ENCODE measurements at places on chromosomes 3 and 15.

DNA sequence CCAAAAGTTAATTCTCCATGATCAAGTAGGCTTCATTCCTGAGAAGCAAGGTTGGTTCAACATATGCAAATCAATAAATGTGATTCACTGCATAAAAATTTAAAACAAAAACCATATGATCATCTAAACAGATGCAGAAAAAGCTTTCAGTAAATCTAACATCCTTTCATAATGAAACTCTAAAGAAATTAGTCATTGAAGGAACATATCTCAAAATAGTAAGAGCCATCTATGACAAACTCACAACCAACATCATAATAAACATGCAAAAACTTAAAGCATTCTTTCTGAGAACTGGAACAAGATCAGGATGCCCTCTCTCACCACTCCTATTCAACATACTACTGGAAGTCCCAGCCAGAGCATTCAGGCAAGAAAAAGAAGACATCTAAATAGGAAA is 254.1 kb downstream of the AGBL1 start:
- no peak for DNase-seq

DNA sequence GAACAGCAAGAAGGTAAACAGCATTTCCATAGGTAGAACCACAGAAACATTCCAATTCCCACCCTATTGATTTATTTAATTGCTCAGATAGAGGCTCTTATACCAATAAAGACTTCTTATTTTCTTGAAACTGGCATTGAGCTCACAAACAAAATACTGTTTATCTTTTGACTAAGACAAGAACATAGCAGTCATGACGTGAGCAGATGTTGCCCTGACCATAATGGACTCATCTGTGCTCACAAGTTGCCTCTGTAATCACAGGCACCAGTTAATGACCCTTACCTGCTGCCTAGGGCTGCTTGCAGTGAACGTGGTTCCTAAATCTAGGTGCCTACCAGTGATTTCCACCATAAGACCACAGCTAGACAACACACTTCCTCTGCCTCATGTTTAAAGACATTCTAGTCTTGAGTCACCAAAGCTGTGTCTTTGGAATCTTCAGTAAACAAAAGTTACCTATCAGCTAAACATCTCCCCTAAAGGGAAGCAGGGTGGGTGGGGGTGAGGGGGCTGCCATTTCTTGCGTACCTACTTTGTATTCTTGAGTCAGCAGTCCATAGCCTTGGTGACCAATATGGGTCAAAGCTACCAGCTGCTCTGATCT is 2.1 kb downstream of the FYCO1 start:
- no peak for DNase-seq

DNA sequence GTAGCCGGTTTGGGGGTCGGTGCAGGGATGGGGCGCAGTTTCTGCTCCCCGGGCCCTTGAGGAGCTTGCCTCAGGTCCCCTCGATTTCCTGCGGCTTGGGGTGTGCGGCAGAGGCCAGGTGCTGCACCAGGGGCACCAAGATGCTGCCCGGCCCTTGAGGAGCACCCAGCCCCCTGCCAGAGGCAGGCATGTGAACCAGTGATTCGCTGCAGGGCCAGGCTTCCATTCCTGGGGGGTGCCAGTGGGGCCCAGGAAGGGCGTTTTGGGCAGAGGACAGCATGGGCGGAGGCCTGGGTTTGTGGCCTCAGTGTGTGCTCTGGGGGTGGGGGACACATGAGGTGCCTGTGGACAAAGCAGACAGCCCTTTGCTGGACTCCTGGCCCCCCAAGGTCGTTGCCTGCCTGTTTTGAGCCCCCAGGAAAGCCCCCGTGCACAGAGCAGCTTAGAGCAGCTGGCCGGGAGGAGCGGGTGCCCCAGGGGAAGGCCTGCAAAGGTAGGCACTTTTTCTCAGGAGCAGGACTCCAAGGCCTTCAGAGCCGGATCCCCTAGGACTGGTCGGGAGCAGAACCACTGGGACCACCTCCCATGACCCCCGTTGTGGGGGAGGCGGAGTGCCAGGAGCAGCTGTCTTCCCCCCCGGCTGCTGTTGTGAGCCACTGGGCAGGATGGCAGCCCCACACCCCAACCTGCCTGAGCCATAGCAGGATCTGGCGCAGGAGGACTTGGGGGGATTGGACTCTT is 1.6 kb downstream of the PLXNA1 start:
- DNase-seq, result no peak

DNA sequence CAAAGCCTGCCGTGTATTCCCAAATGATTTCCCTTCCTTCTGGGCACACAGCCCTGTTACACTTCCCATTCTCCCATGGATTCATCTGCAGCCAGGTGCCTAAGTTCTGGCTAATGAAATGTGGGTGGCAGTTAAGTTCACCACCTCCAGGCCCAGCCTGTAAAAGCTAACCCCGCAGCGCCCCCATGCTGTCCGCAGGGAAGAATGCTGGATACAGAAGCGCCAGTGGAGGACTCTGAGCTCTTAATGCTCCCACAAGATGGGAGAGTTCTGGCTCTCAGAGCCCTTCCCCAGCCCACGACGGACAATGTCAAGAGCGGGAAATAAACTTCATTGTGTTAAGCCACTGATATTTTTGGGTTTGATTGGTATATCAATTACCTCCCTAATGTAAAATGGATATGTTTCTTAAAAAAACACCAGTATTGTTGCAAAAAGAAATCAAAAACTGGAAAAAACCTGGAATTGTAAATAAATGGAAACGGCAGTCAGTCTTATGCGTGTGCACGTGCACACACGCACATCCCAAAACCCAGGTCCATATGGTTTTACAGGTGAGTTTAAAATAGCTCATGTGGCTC is 37.7 kb upstream of the FGD5 start:
- peak; percentile 44 for DNase-seq

DNA sequence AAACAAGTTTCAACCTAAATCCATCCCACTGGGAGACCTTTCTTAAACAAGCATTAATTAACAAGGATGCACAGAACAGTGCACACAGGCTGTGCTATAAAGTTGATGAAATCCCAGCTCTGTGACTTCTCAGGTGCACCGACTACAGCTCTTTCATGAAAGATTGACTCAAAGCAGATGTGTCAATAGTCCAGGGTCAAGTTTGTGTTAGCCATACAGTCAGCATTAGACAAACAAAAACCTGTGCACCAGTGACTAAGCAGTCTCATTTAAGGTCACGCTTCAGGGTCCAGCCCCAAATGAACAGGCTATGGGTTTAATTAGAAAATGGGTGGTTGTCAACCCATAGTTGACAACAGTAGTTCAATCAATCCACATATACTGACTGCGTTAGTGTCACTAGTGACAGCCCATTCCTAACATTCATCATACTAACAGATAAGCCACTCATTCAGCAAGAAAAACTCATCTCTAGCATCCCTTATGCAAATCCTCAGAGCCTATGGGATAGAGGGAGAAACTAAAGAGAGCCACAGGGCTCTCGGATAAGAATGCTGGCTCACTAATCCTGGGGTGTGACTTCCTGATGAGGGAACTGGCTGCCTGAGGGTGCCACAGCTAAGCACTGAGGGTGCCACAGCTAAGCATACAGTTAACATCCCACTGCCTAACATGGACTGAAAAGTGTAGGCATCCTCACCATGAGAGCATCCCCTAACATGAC is 84.1 kb downstream of the WNT5A start:
- DNase-seq, result no peak

- DNase-seq, result no peak
Observed at GRCh38 chr15:40182358-40183029, 21.6 kb downstream of the BUB1B start.

DNA sequence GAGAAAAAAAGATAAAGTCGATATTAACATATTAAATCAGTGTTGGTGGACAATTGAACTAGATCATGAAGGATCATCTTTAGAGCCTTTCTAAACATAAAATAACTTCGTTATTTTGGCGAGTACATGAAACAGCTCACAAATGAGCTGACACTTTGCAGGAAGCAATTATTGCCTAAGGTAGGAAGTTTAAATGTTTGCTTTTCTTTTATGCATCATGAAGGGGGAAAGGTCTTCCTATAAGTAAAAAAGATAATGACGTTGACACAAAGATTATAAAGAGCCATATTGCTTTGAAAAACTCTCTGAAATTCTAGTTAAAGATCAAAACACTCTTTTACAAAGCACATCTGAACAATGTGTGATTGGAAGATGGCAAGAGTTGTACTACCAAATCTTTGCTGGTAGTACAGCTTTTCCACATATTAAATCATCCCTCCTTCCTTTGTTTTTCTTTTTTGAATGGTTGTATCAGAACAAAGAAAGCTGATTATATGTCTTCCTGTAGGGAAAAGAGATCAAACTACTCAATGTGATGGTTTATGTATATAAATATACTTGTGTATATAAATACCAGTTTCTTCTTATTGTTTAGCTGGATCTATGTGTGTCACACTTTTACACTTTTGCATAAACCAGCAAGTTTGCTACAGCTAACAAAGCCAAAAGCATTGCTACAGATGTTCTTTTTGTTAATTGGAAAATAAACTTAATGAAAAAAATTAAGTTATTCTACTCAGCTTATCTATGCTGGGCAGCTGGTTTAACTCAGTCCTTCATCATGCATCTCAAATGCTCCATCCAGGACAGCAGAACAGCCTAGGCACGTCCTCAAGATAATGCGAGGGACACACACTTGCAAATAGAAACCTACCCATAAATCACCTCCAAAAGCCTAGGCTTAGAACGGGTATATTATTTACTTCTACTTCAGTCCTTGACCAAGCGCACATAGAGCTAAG is 850.8 kb upstream of the ROBO1 start:
- DNase-seq, result no peak

- DNase-seq, result no peak
Observed at GRCh38 chr15:74170875-74171578, 2.5 kb upstream of the ISLR start.

DNA sequence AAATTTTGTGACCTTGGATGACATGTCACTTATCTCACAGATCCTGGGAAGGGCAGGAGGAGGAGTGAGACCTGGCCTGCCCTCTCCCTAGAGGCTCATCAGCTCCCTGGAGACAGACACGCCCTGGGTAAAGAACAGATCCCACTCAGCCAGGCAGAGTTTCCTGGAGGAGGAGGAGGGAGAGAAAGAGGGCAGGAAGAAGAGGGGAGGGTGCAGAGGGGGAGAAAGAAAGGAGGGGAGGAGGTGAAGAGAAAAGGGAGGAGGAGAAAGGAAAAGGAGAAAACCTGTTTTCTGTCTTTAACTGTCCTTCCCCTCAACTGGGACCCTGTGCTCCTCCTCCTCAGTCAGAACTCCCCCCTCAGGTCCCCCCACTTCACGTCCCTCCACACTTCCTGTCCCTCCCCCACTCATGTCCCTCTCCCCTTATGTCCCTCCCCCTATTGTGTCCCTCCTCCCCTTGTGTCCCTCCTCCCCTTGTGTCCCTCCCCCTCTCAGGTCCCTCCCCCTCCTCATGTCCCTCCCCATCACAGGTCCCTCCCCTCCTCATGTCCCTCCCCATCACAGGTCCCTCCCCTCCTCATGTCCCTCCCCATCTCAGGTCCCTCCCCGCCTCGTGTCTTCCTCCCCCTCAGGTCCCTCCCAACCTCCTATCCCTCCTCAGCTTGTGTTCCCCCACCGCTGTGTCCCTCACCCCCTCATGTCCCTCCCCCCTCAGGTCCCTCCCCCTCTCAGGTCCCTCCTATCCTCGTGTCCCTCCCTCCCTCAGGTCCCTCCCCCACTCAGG is 52.3 kb upstream of the CGNL1 start:
- peak; percentile 67 for DNase-seq

- DNase-seq, result no peak
Observed at GRCh38 chr3:23735535-23736326, 70.0 kb upstream of the UBE2E1 start.

DNA sequence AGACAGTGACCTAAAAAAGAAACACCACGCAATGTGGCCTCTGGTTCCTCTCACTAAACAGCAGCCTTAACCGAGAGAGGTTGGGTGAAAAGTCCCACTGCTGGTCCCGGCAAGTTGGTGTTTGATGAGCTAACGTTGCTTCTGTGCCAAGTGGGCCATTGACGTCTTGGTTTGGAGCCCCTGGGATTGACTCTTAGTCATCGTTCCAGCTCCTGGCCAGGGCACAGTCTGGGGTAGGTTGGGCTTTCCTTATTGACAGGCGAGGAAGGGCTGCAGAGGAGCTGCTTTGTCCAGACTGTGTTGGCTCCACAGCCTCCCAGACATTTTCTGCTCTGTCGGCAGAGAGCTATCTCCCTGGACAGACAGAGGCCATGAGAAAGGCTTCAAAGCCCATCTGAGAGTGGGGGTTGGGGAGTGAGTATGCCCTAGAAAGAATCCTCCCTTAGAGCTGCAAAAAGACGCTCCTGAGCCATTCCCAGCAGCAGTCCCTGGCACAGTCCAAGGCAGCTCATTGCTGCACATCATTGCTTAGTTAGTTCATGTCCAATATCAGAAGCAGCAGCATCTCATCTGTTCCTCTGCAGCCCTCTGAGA is 28.6 kb upstream of the C3orf80 start:
- no peak for DNase-seq

GRCh38 chr15:101115786-101116680 is 135.8 kb downstream of the CHSY1 start:
- DNase-seq, result peak; percentile 82

DNA sequence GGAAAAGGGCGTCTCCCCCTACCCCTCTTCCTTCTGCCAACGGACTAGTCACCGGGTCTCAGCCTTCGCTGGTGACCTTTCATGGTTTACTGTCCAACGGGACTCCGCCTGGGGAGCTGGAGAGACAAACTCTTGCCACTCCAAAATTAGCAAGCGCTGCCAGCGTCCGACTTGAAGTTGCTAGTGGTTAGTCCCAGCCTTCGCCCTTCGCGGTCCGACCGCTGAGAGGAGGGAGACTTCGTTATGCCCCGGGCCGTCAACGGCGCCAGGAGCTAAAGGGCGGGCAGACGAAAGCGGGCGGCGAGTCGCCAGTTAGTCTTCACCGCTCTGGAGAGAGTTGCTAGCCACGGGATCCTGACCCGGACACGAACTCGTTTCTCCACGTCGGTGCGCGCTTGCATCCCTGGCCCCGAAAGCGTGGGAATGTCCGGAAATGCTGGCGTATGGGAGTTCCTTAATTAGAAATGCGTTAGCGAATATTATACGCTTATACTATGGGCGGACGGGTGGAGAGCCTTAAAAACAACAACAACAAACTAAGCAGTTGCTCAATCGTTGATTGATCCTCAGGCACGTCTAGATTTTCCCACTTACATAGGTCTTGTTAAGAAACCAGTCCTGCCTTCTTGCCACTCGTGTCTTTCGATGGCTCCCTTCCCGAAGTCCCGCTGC is 716 bp downstream of the SMC4 start:
- peak; percentile 61 for DNase-seq

DNA sequence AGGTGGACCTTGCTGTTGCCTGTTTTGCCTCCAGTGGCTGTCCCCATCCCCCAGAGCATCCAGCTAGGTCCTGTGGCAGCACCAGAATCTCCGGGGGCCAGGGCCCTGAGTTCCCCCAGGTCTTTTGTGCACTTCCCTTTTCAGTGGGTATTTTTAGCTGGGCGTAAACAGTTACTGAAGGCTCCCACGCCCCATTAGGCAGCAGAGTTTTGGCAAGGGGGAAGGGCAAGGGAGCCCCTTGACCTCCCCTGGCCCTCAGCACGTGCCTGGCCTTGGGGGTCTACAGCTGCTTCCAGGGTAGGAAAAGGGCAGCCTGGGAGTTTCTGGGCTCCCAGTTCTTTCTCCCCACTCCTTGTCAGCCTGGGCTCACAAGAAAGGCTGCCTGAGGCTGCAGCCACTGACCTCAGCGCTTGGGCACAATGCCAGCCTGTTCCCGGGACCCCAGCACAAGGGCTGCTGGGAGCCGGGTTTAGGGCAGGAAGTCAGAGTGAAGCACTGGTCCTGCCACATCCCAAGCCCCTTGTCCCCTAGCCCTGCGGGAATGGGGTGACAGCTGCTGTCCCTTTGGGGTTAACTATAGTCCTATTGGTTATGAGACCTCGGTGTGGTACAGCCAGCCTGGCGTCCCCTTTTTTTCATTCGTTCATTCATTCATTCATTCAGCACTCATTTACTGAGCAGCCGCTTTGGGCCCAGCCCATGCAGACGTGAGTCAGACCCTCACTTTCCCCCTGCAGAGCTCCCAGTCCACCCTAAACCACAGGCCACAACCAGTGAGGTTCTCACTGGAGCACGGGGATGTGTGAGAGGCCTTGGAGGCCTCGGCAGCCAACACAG is 8.4 kb downstream of the CSK start:
- DNase-seq, result peak; percentile 82

Data from amniotic epithelial cell (primary cell).